A673 (cell line): ENCODE measurements at places on chromosomes 11 and 22. TPM values are rescaled to one million over a fixed set of nuclear protein-coding genes. Genes with fewer than 3 reads are reported as not detected.
A peak's percentile ranks its signal among the peaks of the same experiment; 100 is the strongest.

- H3K27me3 ChIP-seq, result no peaks in the 10 kb centered on the region
- no peak for DNase-seq
- no peaks in the 10 kb centered on the region for H3K36me3 ChIP-seq
- no peak overlapping the region for H3K27ac ChIP-seq
- H3K4me3 ChIP-seq, result no peak overlapping the region
These were observed 56.4 kb downstream of the SMIM38 start for GRCh38 chr11:69211920-69212797.

- no peak for DNase-seq
- H3K4me3 ChIP-seq, result no peak overlapping the region
- peaks cover 26% of the 10 kb centered on the region for H3K4me1 ChIP-seq
- no peaks in the 10 kb centered on the region for H3K36me3 ChIP-seq
- peak overlapping the region; percentile 30 for H3K27ac ChIP-seq
These were observed 24.6 kb upstream of the WNT7B start for GRCh38 chr22:46001426-46002106.

- no peak for DNase-seq
- no peaks in the 10 kb centered on the region for H3K36me3 ChIP-seq
- H3K27me3 ChIP-seq, result no peaks in the 10 kb centered on the region
- H3K4me1 ChIP-seq, result peaks cover 9% of the 10 kb centered on the region
- no peak overlapping the region for H3K4me3 ChIP-seq
These were observed 34.6 kb downstream of the NFAM1 start for GRCh38 chr22:42397332-42398249.

DNA sequence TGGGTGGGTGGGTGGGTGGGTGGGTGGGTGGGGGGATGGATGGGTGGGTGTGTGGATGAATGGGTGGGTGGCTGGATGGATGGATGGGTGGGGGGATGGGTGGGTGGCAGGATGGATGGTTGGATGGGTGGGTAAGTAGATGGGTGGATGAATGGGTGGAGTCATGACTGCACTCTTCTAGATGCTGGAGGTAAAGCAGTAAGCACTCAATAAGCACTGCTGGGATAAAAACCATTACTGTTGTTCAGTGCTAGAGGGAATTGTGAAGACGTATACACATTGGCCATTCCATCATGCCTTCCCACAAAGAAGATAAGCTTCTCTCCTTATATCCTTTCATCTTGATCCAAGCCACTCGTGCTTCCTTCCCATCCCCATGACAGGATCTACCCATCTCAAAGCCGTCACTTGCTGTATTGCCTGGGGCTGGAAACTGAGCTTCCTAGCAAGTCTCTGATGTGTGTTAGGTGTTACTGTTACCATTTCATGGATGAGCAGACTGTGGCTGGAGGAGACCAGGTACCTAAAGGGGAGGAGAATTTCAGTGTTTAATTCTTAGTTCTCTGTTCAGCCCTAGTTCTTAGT, 74.8 kb downstream of the MICAL2 start:
- no peak overlapping the region for H3K27ac ChIP-seq
- no peak for DNase-seq
- no peaks in the 10 kb centered on the region for H3K27me3 ChIP-seq
- H3K4me1 ChIP-seq, result no peaks in the 10 kb centered on the region

DNA sequence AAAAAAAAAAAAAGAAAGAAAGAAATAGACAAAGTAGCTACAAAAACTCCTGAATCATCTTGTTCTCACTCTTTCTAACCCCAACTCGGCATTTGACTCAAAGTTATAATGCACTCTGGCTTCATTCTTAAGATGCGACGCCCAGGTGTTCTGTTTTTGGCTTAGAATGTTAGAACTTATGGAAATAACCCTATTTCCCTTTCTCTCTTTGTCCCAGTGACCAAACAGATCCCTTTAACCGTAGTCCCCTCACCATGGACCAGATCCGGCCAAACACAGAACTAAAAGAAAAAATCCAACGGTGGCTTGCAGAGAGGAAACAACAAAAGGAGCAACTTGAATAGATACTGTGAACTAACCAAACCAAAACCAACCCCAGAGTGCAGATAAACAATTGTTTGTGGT, 5.3 kb upstream of the ATP5MG start:
- peaks cover 3% of the 10 kb centered on the region for H3K4me1 ChIP-seq
- DNase-seq, result no peak
- H3K4me3 ChIP-seq, result no peak overlapping the region

DNA sequence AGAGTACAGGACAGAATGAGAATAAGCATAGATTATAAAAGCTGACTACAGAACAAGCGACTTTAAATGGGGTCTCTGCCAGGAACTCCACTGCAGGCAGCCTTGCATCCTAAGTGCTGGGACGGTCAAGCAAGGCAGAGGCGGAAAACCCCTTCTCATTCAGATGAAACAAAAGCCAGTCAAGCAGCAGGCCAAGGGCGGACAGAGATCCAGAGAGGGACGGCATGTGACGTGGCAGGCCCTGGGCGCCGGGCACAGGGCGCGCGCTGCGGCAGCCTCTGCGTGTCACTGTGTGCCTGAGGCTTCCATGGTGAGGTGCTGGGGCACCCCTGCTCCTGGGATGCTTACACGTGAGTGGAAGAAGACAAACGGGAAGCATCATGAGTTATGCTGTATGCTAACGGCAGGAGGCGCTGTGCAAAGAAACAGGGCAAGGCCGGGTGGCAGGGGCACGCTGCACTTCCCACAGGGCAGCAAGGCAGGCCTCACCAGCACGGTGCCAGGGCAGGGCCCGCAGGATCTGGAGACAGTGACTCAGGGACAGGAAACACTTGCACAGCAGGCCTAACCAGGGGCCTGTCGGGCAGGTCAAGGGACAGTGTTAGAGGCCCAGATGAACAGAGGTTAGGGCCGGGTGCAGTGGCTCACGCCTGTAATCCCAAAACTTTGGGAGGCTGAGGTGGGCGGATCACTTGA, 6.2 kb downstream of the TOLLIP start:
- peaks cover under 1% of the 10 kb centered on the region for H3K4me1 ChIP-seq
- H3K27me3 ChIP-seq, result no peaks in the 10 kb centered on the region
- DNase-seq, result no peak
- H3K4me3 ChIP-seq, result no peak overlapping the region

- DNase-seq, result no peak
- no peak overlapping the region for H3K4me3 ChIP-seq
- no peaks in the 10 kb centered on the region for H3K4me1 ChIP-seq
- peaks cover 8% of the 10 kb centered on the region for H3K36me3 ChIP-seq
- H3K27me3 ChIP-seq, result no peaks in the 10 kb centered on the region
- H3K27ac ChIP-seq, result no peak overlapping the region
These were observed 76.8 kb upstream of the YWHAH start for GRCh38 chr22:31867386-31868153.

GRCh38 chr11:416051-416756, 1.4 kb upstream of the SIGIRR start:
- DNase-seq, result no peak
- H3K27ac ChIP-seq, result no peak overlapping the region
- peaks cover 37% of the 10 kb centered on the region for H3K27me3 ChIP-seq
- H3K36me3 ChIP-seq, result no peaks in the 10 kb centered on the region
- peak overlapping the region; percentile 15 for H3K4me3 ChIP-seq

DNA sequence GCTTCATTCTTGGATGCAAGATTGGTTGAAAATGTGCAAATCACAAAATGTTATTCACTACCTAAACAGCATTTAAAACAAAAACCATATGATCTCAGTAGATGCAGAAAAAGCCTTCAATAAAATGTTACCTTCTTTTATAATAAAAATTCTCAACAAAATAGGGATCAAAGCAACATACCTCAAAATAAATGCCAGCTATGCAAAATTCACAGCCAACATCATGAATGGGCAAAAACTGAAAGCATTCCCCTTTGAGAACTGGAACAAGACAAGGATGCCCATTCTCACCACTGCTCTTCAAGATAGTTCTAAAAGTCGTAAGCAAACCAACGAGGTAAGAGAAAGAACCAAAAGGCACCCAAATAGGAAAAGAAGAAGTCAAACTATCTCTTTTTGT, 2.0 kb downstream of the OR5AK2 start:
- H3K27ac ChIP-seq, result no peak overlapping the region
- no peaks in the 10 kb centered on the region for H3K36me3 ChIP-seq
- no peaks in the 10 kb centered on the region for H3K4me1 ChIP-seq
- no peaks in the 10 kb centered on the region for H3K27me3 ChIP-seq

DNA sequence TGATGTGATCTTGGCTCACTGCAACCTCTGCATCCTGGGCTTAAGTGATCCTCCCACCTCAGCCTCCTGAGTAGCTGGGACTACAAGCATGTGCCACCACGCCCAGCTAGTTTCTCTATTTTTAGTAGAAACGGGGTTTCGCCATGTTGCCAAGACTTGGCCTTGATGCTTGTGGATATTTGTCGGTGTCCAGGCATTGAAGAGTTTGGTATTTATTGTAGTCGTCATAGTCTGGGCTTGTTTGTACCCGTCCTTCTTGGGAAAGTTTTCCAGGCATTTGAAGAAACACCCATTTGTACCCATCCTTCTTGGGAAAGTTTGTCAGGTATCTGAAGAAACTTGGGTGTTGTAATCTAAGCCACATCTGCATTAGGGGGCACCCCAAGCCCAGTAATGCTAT, 28.7 kb downstream of the FCHSD2 start:
- no peak overlapping the region for H3K4me3 ChIP-seq
- no peak for DNase-seq
- H3K27me3 ChIP-seq, result no peaks in the 10 kb centered on the region
- no peak overlapping the region for H3K27ac ChIP-seq
- no peaks in the 10 kb centered on the region for H3K4me1 ChIP-seq
- H3K36me3 ChIP-seq, result no peaks in the 10 kb centered on the region

- no peaks in the 10 kb centered on the region for H3K27me3 ChIP-seq
- no peak for DNase-seq
- H3K36me3 ChIP-seq, result no peaks in the 10 kb centered on the region
- no peaks in the 10 kb centered on the region for H3K4me1 ChIP-seq
These were observed 48.8 kb upstream of the PICALM start for GRCh38 chr11:86117712-86118063.

GRCh38 chr22:27747396-27748221, 53.9 kb downstream of the MN1 start:
- no peak overlapping the region for H3K27ac ChIP-seq
- no peak overlapping the region for H3K4me3 ChIP-seq
- H3K27me3 ChIP-seq, result no peaks in the 10 kb centered on the region
- H3K4me1 ChIP-seq, result peaks cover 21% of the 10 kb centered on the region
- no peak for DNase-seq
- H3K36me3 ChIP-seq, result no peaks in the 10 kb centered on the region

- H3K27ac ChIP-seq, result no peak overlapping the region
- no peaks in the 10 kb centered on the region for H3K4me1 ChIP-seq
- no peak for DNase-seq
- no peak overlapping the region for H3K4me3 ChIP-seq
- no peaks in the 10 kb centered on the region for H3K36me3 ChIP-seq
These were observed 244.0 kb upstream of the ANO5 start for GRCh38 chr11:21948876-21949275.

- peaks cover 16% of the 10 kb centered on the region for H3K4me1 ChIP-seq
- DNase-seq, result peak; percentile 77
- H3K36me3 ChIP-seq, result no peaks in the 10 kb centered on the region
- H3K4me3 ChIP-seq, result no peak within 1 kb of the TSS
- H3K27me3 ChIP-seq, result no peaks in the 10 kb centered on the region
These were observed at the start of gene MMP1 for GRCh38 chr11:102798012-102798746. Gene MMP1, minus strand, starts transcription at chr11:102798160. Its CDS starts 68 bp downstream, at chr11:102798092.

DNA sequence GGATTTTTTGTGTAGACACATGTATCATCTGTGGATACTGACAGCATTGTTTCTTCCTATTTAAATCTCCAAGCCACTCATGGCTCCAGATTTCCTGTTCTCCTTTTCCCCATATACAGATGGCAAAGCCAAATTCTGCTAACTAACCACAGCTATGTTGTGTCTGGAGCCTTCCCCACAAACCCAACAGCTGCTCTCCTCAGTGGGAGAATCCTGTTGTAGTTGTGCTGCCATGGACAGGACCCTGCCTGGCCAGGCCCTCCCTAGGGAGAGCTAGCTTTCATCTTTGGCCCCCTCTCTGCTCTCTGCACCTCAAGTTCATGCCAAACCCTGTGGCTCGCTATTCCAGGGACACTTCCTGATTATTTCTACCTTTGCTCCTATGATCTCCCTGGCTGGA, 106.4 kb upstream of the CCDC90B start:
- no peaks in the 10 kb centered on the region for H3K27me3 ChIP-seq
- H3K27ac ChIP-seq, result no peak overlapping the region
- H3K36me3 ChIP-seq, result no peaks in the 10 kb centered on the region

GRCh38 chr11:117070016-117070415, 28.2 kb downstream of the SIK3 start:
- H3K27ac ChIP-seq, result peak overlapping the region; percentile 15
- H3K27me3 ChIP-seq, result no peaks in the 10 kb centered on the region
- no peaks in the 10 kb centered on the region for H3K36me3 ChIP-seq
- peaks cover 51% of the 10 kb centered on the region for H3K4me1 ChIP-seq

DNA sequence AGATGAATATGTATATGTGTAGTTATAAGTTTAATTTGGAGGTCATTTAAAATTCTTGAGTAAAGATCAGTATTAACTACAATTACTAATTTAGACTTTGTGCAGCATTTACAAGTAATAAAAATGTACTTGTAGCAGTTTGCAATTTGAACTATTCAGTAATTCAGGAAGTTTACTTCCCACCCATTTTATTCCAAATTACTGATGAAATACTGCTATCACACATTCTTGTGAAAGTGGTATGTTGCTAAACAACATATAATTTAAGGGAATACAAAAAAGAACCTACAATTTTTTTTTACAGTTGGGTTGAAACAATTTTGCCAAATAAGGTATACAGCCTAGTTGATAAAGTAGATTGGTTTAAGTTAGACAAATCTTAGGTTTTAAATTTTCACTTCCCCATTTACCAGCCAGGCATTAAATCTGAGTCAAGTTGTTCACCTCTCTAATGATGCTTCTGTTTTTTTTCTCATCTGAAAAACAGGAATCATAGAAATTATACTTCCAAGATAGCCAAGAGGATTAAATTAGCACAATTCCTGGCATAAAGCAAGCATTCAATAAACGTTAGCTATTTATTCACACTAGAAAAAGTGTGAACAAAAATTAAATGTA, 45.3 kb downstream of the ZBTB44 start:
- no peaks in the 10 kb centered on the region for H3K4me1 ChIP-seq
- DNase-seq, result no peak
- H3K27ac ChIP-seq, result no peak overlapping the region
- H3K4me3 ChIP-seq, result no peak overlapping the region

GRCh38 chr11:125572916-125573315, 3.6 kb downstream of the EI24 start:
- peaks cover 54% of the 10 kb centered on the region for H3K36me3 ChIP-seq
- no peak overlapping the region for H3K4me3 ChIP-seq
- peaks cover 13% of the 10 kb centered on the region for H3K4me1 ChIP-seq

DNA sequence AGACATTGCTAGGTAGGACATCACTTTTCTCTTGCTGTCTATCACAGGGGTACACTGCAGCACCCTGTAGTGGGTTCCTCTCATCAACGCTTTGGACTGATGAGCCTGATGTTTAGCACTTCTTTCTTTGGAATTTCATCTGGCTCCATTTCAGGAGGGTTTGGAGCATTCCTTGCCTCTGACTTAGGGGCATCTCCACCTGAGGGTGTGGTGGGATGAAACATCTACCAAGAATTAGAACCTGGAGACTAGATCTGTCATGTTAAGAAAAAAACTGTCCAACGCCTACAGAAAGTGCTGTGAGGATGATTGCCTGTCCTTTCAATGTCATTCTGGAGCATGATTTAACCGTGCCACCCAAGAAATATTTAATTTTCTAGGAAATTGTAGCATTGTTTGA, 648.4 kb downstream of the ETS1 start:
- no peak for DNase-seq
- no peaks in the 10 kb centered on the region for H3K36me3 ChIP-seq
- H3K27me3 ChIP-seq, result peaks cover 51% of the 10 kb centered on the region

The MAJIN gene
- total RNA-seq, result not detected in 2 replicates

The KCNE3 gene
- 106 and 107 TPM in 2 replicates for total RNA-seq

The HMOX1 gene
- total RNA-seq, result 2.5 and 2.8 TPM in 2 replicates

The FERMT3 gene
- 99.3 and 99.4 TPM in 2 replicates for total RNA-seq

The SCGB2A2 gene
- total RNA-seq, result not detected in 2 replicates

The ALG12 gene
- 18.6 and 19.8 TPM in 2 replicates for total RNA-seq

The PNPLA3 gene
- 11.8 and 15.6 TPM in 2 replicates for total RNA-seq

The SLC5A1 gene
- total RNA-seq, result not detected in 2 replicates

The OVCH2 gene
- total RNA-seq, result not detected in 2 replicates

The ACTN3 gene
- total RNA-seq, result not detected in 2 replicates
